ENCODE measurements at places on chromosomes 12 and 14. TPM values are rescaled to one million over a fixed set of nuclear protein-coding genes. Genes with fewer than 3 reads are reported as not detected.

GRCh38 chr12:47509398-47509851, 196.4 kb downstream of the RPAP3 start:
- peak; percentile 70 for DNase-seq

DNA sequence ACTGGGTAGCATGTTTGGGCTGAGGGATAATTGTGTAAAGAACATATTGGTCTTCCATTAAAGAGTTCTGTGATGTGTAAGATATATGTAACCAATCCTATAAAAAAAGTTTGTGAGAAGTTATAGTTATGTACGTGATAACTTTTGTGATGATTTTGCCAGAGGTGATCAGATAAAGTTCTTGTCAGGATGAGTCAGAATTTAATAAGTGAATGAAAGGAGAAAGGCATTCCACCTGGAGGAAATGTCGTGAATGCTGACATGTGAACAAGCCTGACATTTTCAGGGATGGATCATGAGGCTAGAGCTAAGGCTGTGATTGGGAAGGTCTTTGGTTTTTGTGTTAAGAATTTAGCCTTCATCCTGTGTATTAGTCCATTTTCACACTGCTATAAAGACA, 241.5 kb downstream of the SNAPC1 start:
- DNase-seq: no peak

- DNase-seq: no peak
These were observed 4.0 kb downstream of the CPSF6 start for GRCh38 chr12:69243099-69244084.

GRCh38 chr12:47281667-47282171, 202.0 kb upstream of the AMIGO2 start:
- peak; percentile 25 for DNase-seq

- peak; percentile 63 for DNase-seq
These were observed 228.8 kb upstream of the RGS6 start for GRCh38 chr14:71703477-71703876.

GRCh38 chr12:94793191-94793595, 142.8 kb upstream of the TMCC3 start:
- no peak for DNase-seq

DNA sequence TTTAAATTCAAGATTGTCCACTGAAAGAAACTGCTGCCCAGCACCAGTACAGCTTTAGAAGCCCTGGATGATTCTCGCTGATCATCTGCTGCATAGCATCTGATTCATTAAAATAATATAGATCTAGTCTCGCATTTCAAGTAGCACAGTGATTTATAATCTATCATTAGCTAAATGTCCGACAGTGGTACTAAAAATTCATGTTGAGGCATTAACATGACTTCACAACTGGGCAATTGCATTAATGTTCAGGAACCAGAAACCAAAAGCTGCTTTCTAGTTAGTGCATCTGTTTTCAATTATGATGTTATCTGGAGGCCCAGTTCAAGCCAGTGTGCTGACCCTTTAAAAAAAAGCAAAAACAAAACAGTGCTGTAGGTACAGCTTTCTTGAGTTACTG, 1987.2 kb upstream of the SEL1L start:
- no peak for DNase-seq

OTX2 gene
- total RNA-seq: not detected

SYNE3 gene
- total RNA-seq: 2.8 TPM

PIP4P1 gene
- 21.4 TPM for total RNA-seq
